ENCODE measurements at places on chromosomes 1 and 21.

DNA sequence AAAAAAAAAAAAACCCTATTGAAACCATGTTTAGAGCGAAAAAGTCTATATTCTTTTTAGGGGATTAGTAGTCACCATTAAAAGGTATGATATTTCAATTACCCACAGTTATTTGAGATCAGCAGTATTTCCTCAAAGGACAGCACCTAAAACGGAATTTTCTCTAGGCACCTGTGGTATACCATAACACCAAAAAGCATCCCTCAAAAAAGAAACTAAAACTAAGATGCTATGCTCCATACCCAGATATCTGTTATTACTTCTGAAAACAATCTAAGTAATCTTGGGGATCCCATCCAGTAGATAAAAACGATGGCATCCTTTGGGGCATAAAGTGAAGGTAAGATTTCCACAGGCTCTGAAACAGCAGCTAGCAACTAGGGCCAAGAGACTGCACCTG lies 89.0 kb downstream of the RERE start:
- DNase-seq: no peak

DNA sequence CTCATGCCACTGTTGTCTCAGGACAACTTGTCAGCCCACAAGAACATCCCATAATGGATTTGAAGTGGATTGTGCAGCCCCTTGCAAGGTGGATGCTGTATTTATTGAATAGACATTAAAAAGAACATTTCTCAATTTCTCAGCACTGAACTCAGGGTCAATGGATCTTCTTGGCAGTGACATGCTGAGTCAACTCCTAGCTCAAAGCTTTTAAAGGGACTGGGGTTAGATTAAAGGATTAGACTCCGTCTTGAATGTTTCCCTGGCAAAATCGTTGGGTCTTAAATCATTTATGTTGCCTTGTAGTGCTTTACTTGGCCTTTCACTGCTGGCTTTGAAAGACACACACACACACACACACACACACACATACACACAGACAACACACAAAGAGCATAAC lies 221.6 kb upstream of the PBX1 start:
- no peak for DNase-seq

DNA sequence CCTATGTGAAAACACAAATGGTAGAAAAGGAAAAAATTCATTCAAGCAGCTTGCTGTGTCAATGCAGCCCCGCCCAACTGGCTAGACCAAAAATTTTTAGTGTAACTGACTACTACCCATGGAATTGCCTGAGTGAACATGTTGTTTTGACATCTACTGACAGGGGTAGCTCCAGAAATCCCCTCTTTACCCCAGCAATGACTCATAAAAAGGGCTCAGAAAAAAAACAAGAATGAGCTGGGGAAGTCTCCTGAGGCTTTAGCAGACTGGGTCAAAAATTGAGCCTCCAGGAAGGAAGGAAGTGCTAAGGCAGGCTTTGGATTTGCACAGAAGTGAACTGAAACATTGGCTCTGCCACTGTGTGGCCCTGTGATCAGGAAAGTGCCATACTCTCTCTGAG lies 24.4 kb upstream of the FGGY start:
- DNase-seq: peak; percentile 62

GRCh38 chr1:40612345-40612831 lies 53.1 kb downstream of the RIMS3 start:
- peak; percentile 80 for DNase-seq

- DNase-seq: peak; percentile 91
These were observed at the start of gene ZFYVE9 for GRCh38 chr1:52141513-52142219. ZFYVE9 (plus strand) TSS chr1:52142089; CDS start chr1:52233207, 91,118 bp downstream.

- no peak for DNase-seq
These were observed 108.0 kb downstream of the TNNI3K start for GRCh38 chr1:74343216-74343615.

GRCh38 chr1:76938304-76938703 lies 71.0 kb downstream of the ST6GALNAC5 start:
- DNase-seq: no peak

DNA sequence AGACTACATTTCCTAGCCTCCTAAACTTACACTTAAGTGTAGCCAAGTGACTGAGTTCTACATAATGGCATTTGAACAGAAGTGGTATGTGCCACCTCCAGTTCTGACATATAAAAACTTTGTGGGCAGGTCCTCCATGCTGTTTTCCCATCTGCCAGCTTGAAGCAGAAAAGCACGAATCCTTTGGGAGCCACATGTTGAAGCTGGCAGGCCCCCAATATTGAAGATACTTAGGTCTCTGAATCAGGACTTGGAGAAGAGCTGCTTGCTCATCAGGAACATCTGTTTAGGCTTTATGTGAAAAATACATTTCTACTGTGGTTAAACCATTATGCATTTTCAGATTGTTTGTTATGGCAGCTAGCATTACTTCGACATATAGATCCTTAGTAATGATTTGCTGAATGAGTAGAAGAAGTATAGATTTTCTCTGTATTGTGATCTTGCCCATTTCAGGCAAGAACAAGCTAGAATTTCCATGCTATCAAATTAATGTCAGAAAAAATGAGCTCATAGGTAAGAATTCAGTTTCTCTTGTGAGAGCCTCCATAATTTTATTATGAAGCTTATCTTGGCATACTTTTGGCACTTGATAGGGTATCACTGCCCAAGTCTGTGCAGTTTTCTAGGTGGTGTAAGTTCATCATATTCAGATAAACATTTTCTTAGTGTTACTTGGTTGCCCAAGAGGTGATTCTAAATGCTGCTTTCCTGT lies 68.4 kb downstream of the GDAP2 start:
- peak; percentile 20 for DNase-seq

DNA sequence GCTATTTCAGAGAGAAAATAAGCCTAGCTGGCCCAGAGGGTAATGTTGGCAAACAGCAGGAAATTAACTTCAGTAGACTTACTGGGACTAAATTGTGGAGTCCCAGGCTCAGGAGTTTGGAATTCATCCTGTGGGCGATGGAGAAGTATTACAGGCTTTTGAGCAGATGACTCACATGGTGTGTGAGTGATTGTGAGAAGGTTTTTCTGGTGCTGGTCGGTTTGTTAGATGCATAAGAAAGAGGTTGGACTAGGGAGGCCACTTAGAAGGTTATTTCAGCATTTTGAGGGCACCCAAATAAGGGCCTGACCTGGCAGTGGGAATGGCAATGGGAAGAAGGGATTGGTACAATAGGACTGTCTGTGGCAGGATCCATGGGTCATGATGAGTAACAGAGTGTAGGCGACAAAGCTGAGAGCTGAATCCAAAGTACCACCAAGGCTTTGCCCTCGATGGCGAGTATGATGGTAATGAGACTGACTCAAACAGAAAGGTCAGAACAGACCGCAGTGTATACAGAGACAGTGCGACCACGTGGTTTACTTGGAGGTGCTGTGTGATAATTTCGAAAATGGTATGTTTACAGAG lies 69.2 kb upstream of the KIF26B start:
- DNase-seq: peak; percentile 81

GRCh38 chr1:53356637-53357036 lies 28.8 kb upstream of the LRP8 start:
- DNase-seq: no peak

- DNase-seq: no peak
These were observed 11.5 kb downstream of the SLC2A7 start for GRCh38 chr1:9014475-9015375.

DNA sequence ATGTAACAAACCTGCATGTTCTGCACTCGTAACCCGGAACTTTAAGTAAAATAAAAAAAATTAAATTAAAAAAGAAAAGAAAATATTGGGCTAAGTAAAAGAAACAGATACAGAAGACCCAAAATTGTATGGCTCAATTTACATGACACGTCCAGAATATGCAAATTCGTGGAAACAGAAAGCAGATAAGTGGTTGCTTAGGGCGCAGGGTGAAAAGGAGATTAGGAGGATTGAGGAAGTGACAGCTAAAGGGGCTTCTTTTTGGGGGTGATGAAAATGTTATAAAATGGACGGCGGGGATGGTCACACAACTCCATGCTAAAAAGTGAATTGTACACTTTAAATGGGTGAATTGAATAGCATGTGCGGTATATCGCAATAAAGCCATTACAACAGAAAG lies 27.4 kb upstream of the ZBTB21 start:
- no peak for DNase-seq

- DNase-seq: no peak
These were observed 9.0 kb upstream of the IFFO2 start for GRCh38 chr1:18965206-18966173.

GRCh38 chr1:98113811-98114210 lies 193.0 kb upstream of the DPYD start:
- DNase-seq: no peak

DNA sequence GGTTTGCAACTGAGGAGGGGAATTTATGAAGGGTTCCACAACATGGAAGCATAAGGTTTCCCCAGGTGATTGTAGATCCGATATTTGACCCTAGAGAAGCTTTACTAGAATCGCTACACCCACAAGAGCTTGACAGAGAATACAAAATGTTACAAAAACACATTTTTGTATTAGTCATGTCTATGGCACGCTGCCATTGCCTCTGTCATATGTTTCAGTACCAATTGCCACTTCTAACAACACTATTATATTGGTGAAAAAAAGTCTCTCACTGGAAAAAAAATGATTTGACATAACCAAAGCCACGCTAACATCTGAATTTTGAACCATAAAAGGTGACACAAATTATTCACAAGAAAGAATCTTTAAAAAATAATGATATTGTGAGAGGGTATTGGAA lies 214.5 kb downstream of the KCNT2 start:
- DNase-seq: no peak

- no peak for DNase-seq
These were observed 52.9 kb downstream of the HMGB4 start for GRCh38 chr1:33916786-33917185.

- peak; percentile 76 for DNase-seq
These were observed 6.3 kb downstream of the INTS11 start for GRCh38 chr1:1318131-1318652.

GRCh38 chr1:187143783-187144182 lies 315.0 kb downstream of the PLA2G4A start:
- DNase-seq: no peak

DNA sequence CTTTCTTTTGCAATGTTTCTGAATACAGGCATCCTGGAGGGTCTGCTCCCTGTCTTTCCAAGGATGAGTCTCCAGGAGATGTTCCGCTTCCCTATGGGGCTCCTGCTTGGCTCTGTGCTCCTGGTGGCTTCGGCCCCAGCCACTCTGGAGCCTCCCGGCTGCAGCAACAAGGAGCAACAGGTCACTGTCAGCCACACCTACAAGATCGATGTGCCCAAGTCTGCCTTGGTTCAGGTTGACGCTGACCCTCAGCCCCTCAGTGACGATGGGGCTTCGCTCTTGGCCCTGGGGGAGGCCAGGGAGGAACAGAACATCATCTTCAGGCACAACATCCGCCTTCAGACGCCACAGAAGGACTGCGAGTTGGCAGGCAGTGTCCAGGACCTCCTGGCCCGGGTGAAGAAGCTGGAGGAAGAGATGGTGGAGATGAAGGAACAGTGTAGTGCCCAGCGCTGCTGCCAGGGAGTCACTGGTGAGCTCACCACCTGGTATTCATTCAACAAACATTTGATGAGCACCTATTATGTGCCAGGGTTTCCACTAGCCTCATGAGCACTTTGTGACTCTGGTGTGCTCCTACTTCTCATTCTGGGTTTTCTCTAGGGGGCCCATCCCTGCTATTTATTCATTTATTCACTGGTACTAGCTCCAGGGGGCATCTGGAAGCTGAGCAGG lies 9.9 kb downstream of the TNN start:
- DNase-seq: no peak

- DNase-seq: no peak
These were observed 5.0 kb upstream of the SRSF4 start for GRCh38 chr1:29186707-29187106.

DNA sequence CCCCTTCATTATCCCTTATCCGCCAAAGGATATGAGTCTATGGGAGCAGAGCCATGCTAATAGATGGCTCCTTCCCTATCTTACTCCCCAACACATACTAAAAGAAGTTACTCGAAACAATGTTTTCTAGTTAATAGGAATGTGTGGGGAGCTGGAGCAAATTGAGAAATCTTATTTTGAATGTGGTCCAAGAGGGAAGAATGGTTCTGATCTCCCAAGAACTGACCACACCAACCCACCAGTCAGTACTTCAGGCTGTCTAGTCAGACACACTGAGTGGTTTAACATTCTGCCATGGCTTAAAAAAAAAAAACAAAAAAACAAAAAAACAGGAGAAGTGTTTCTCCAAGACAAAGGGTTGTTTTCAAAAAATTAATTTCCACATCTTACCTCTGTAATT lies 31.5 kb upstream of the DNASE2B start:
- DNase-seq: peak; percentile 32

GRCh38 chr1:89822109-89822962 lies 1.5 kb downstream of the LRRC8D start:
- DNase-seq: no peak

GRCh38 chr1:110196917-110197765 lies 13.0 kb upstream of the KCNC4 start:
- peak; percentile 85 for DNase-seq

DNA sequence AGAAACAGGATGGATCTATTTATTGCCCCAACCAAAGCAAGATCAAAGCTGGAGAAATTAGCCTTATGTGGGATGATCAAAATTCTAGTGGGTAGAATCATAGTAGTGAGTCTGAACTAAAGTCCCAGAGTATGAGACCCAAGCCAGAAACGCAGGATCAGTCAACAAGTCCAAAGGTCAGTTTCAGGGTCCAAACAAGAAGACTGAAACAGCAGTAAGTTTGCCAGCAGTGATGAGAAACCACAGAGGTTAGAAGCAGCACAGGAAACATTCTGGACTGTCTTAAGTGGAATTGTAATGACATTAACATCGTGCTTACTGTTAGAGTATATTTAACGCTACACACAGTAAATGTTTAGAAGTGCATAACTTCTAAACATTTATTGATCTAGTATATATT lies 251.0 kb downstream of the LRRIQ3 start:
- DNase-seq: no peak

GRCh38 chr21:14901482-14901958 lies 163.3 kb downstream of the NRIP1 start:
- DNase-seq: no peak

DNA sequence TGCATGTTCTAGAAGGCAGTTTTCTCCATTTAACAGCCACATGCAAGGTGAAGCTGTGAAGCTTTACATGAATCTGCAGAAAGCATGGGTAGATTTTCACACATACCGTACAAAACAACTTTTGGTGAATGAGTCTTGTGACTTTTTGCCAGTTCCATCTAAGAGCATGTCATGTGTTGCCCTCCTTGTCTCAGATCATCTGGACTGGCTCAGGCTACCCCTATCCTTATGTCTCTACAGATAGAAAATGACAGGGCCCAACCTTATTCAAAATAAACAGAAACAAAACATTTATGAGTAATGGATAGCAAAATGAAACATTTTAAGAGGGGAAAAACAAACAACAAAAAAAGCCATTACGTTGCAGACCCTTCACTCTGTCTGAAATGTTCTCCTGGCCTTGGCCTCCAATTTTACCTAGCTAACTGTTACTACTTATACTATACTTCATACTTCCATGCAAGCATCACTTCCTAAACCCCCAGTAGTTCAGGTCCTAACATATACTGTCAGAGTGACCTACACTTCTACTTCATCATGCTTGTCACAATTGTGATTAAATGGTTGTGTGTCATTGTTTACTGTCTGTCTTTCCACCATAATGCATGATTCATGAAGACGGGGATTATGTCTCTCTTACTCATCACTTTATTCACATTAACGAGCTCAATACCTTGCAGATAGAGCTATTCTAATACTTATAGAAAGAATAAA lies 39.0 kb downstream of the LRRC8C start:
- no peak for DNase-seq

All from AG08396 (cell line).